ENCODE measurements at places on chromosomes 5 and 9. TPM values are rescaled to one million over a fixed set of nuclear protein-coding genes. Genes with fewer than 3 reads are reported as not detected.

- no peak for DNase-seq
These were observed 149.2 kb upstream of the RGMB start for GRCh38 chr5:98624145-98624880.

GRCh38 chr9:115146581-115147021 lies 28.6 kb upstream of the TNC start:
- peak; percentile 46 for DNase-seq

GRCh38 chr9:125956102-125956501 lies 208.9 kb downstream of the PBX3 start:
- no peak for DNase-seq

Gene ZFP37
- 0.31 TPM for total RNA-seq

Gene SLC35D2
- 10.6 TPM for total RNA-seq

DNA sequence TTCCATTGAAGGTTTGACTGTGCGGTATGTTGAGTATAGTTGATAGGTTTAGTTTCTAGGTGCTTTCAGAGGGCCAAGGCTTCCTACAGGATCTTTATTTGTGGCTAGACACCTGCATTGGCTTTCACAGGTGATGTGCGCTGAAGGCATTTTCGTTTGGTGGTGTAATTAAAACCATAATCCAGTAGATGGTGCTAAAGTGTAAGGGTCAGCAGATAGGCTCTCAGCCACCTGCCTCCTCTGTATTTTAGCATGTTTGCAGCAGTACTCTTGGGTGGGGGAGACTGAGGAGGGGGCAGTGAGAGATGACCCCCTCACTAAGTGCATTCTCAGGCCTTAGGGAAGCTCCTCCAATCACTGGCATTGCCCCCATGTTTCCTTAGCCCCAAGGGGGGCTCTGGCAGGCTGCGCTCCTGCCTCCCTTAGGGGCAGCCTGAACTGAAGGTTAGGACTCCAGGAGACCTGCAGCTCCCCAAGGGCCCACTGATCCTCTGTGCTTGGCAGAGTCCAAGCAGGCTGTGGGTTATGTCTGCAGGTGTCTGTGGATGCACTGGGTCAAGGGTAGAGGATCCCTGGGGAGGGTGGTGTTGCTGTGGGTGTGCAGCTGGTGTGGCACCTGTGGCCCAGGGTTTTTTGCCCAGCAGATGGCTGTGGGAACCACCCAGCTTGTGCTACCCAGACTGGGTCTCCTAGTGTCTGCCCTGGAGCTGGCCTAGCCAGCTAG lies 23.4 kb downstream of the CDK20 start:
- no peak for DNase-seq

DNA sequence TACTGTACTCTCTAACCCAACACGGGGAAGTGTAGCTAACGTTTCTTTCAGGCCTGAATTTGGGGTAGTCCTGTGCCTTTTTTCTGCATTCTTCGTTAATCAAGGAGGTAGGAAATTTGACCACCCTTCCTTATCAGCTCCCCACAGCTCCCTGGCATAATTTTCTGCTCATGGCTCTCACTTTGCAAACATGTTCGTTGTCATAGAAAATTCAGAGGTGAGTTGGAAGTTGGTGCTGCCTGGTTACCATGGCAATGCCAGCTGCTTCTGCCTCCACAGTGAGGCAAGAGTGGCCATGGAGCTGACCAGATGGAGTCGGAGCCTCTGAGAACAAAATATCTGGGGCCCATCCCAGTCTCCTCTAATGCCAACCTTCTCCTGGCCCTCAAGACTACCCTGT lies 116.6 kb upstream of the BOD1 start:
- DNase-seq, result no peak

- DNase-seq, result no peak
These were observed 8.0 kb downstream of the KLF9 start for GRCh38 chr9:70406434-70406862.

Gene PCDHGA6
- total RNA-seq, result 1.4 TPM

DNA sequence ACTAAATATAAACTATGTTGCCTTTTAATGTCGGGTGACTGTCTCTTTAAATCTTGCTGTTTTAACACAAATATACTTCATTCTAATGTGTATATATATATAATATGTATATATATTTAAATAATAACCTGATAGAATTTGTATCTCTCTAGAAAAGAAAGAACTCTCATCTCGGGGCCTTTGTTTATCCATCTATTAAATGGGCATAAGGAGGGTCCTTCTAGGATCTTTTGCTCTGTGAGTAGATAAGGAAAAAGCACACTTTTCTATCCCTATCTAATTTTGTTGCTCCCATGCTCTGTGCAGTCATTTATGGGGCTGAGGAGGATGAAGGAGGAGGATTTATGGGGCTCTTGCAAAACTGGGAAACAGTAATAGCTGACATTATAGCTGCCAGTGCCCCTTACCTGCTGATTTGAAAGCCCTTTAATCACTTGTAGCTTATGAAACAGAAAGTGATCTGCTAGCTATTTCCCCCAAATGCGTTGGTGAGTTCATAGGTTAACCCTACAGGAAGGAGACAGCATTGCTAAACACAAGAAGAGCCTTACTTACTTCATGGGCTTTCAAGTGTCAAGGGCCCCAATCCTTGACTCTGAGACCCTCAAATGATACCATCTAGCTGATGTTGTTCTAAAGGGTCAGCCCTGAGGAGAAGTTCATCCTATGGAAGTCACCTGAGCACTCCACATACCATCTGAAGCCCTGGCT lies 5.8 kb upstream of the PPARGC1B start:
- DNase-seq, result no peak

Gene HCN1
- total RNA-seq, result not detected

Gene RORB
- not detected for total RNA-seq

GRCh38 chr5:142151436-142152383 lies 43.1 kb downstream of the NDFIP1 start:
- peak; percentile 74 for DNase-seq

Gene EXD3
- 1.8 TPM for total RNA-seq

Gene FAM221B
- not detected for total RNA-seq

- DNase-seq, result peak; percentile 91
These were observed 12.5 kb upstream of the CTSL start for GRCh38 chr9:87713278-87713987.

- DNase-seq, result no peak
These were observed 167.7 kb upstream of the LHFPL2 start for GRCh38 chr5:78816143-78816765.

Measured in SJSA1 (cell line).